ENCODE measurements at places on chromosomes 16 and 17.

- DNase-seq = no peak
These were observed 25.6 kb downstream of the TEX14 start for GRCh38 chr17:58665946-58666857.

DNA sequence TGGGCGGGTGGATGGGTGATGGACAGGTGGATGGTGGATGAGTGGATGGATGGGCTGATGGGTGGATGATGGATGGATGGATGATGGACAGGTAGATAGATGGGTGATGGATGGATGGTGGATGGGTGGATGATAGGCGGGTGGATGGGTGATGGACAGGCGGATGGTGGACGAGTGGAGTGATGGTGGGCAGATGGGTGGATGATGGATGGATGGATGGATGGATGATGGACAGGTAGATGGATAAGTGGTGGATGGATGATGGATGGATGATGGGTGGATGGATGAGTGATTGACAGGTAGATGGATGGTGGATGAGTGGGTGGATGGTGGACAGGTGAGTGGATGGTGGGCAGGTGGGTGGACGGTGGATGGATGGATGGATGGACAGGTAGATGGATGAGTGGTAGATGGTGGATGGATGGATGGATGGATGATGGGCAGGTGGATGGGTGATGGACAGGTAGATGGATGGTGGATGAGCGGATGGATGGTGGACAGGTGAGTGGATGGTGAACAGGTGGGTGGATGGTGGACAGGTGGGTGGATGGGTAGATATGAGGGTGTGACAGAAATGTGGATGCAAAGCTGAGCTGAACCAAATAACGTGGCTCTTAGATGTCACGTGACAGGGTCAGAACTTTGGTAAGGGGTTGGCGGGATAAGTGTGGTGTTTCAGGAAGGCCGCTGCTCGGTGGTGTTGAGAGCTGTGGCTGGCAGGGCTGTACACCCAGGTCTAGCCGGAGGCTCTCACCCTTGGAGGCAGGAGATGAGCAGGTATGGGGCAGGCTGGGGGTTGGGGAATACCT, 234.3 kb upstream of the CIBAR2 start:
- DNase-seq = no peak

- no peak for DNase-seq
These were observed 262.8 kb downstream of the ZFHX3 start for GRCh38 chr16:72785171-72785570.

DNA sequence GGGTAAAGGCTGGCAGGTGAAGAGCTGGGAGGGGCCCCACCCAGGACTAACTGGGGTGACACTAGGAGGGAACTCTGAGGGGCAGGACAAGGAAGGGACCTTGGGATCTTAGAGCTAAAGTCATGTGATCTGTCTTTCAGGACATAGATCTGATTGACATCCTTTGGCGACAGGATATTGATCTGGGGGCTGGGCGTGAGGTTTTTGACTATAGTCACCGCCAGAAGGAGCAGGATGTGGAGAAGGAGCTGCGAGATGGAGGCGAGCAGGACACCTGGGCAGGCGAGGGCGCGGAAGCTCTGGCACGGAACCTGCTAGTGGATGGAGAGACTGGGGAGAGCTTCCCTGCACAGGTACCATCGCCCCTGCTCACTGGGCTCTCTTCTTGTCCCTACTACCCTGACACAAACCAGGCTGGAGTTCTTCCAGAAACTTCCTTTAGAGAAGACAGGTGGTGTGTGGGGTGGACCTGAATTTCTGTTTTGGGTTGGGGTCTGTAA, 8.1 kb downstream of the NFE2L1 start:
- DNase-seq = no peak

DNA sequence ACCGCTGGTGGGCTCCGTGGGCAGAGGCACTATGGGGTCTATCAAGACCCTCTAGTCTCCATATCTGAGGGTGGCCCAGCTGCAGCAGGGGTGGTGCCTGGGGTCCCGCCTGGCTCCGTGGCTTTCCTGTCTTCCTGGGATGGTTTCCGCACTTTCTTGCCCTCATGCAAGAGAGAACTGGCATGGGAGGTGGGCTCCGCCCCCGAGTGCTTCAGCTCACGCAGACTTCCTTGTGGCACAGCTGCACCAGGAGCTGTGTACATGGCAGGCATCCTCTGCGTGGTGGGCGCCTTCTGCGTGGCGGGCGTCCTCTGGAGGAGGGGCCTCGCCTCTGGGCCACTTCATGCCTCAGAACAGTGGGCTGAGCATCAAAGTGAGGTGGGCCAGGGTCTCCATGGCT, 73.1 kb downstream of the LMF1 start:
- DNase-seq = no peak

- DNase-seq = no peak
These were observed 1.2 kb upstream of the MT2A start for GRCh38 chr16:56607109-56607618.

DNA sequence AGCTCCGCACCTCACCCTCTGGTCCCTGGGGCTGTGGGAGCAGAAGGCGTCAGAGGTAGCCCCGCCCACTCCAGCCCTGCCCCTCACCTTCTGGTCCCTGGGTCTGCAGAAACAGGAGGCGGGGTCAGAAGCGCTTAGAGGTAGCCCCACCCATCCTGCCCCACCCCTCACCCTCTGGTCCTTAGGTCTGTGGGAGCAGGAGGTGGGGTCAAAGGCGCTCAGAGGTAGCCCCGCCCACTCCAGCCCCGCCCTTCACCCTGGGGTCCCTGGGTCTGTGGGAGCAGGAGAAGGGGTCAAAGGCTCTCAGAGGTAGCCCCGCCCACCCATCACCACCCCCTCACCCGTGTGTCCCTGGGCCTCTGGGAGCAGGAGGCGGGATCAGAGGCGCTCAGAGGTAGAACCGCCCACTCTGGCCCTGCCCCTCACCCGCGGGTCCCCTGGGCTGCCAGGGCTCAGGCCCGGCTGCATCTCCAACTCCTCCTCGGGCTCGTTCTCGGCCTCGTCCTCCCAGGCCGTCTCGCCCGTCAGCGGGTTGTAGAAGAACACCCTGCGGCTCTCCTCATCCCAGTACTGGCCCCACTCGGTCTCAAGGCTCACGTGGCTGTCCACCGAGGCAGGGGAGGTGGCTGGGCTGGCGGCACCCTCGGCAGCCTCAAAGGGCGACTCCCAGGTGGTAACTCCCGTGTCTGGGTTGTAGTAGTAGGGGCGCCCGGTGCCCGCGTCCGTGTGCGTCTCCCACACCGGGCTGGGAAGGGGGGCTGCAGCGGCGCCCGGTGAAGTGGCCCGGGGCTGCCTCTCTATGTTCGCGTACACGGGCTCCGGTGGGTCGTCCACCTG, 27.2 kb downstream of the ARHGAP27 start:
- DNase-seq = no peak

DNA sequence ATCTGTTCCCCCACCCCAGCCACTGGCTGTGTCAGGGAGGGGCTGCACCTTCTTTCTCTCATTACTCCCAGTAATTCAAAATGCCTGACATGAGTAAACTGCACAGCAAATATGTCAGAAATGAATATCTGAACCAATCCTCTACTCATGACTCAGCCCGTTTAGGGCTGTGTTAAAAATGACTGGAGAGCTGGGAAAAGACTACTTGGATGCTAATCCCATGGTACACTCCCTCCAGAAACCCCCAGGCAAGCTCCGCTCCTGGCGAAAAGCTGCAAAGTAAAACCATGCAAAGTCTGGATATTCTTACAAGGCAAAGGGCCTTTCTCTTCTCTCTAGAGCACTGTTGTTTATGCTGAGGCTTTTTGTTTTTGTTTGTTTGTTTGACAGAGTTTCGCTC, 448.1 kb upstream of the DYNLRB2 start:
- no peak for DNase-seq

DNA sequence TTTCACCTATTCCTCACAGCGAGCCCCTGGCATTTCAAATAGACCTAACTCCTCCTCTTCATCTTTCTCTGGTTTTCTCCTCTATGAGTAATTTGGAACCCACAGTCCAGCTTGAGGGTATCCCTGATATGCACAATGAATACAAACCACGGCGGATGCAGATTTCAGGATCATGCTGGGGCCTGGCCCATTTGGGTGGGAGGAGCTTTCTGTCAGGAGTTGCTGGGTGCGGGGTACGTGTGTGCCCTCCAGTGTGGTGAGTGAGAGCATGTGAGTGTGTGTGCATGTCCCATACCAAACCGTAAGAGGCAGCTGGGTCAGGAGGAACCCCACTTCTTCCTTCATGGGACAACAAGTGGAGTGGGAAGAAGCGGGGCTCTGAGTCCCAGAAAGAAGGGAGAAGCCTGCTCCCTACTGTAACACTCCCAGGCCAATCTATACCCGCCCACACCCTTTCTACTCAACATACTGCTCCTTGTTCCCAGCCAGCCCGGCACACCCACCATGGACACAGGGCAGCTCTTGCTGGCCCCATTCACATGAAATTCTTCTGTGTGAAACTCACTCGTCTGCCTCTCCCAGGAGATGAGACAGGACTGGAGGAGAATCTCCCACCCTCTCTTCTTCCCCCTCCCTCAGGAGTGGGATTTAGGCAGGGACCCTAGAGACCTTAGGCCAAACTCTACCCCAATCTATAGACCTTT, 18.4 kb downstream of the CNTNAP1 start:
- no peak for DNase-seq

GRCh38 chr16:67528870-67529581, 397 bp downstream of the RIPOR1 start:
- DNase-seq = peak; percentile 42

- DNase-seq = no peak
These were observed 22.0 kb downstream of the EARS2 start for GRCh38 chr16:23534868-23535860.

GRCh38 chr17:8798846-8799569, at the start of gene MFSD6L:
TSS of gene MFSD6L (minus strand) at chr17:8799365. CDS start at chr17:8799120, 245 bp downstream.
- DNase-seq = no peak

GRCh38 chr17:41480136-41480535, 815 bp downstream of the KRT35 start:
- DNase-seq = no peak

DNA sequence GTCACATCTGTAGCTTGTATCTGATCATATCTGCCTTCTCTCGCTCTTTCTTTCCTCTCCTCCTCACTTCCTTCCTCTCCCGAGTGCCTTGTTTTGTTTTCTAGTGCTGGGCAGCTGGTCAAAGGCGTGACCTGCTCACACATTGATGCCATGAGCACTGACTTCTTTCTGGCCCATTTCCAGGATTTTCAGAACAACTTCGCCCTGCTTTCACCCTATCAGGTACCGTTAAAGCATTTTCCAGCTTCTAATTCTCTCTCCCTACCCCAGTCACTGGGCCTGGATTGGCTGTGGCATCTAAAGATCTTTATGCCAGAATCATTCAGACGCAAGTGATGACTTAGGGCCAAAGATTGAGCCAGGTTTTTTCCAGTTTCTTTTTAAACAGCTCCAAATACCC, 55.5 kb downstream of the OTOA start:
- no peak for DNase-seq

- DNase-seq = peak; percentile 62
These were observed 3.7 kb upstream of the ZNF19 start for GRCh38 chr16:71492786-71493185.

GRCh38 chr17:17485420-17485819, 8.6 kb downstream of the MED9 start:
- DNase-seq = no peak

All from hematopoietic multipotent progenitor cell treated with erythropoietin and hydrocortisone succinate and interleukin-3 and kit ligand, for 15 days (in vitro differentiated cells).